ENCODE measurements at places on chromosomes 13 and 19. TPM values are rescaled to one million over a fixed set of nuclear protein-coding genes. Genes with fewer than 3 reads are reported as not detected.

Gene ZNF541
- total RNA-seq = under 0.01 TPM

Gene TUBA3C
- not detected for total RNA-seq

Gene MEIS3
- 48.6 TPM for total RNA-seq

Gene SPTBN4
- total RNA-seq = 1.2 TPM

Gene CPB2
- total RNA-seq = not detected

Gene ABCC4
- total RNA-seq = 10.1 TPM

Gene LGALS14
- 0.08 TPM for total RNA-seq

Gene LPAR2
- total RNA-seq = 0.83 TPM

Data from smooth muscle cell of the coronary artery (primary cell).